ENCODE measurements at places on chromosomes 6 and 20. TPM values are rescaled to one million over a fixed set of nuclear protein-coding genes. Genes with fewer than 3 reads are reported as not detected.
A peak's percentile ranks its signal among the peaks of the same experiment; 100 is the strongest.

DNA sequence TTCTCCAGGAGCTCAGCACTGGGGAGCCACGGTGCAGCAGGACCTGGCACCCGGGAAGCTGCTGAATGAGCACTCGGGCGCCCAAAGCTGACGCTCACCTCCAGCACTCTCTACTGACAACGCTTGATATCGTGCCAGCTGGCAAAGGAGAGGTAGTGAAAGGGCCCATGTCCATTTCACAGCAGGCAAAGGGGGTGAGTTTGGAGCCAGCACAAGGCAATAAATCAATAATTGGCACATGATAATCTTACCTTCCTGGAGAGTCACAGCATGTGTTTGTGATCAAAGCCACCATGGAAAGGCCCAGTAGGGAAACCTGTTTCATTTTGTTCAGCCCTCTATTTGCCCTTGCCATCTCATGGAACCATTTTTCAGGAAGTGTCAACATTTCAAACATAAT, 23.3 kb upstream of the SMIM26 start:
- no peak for DNase-seq

DNA sequence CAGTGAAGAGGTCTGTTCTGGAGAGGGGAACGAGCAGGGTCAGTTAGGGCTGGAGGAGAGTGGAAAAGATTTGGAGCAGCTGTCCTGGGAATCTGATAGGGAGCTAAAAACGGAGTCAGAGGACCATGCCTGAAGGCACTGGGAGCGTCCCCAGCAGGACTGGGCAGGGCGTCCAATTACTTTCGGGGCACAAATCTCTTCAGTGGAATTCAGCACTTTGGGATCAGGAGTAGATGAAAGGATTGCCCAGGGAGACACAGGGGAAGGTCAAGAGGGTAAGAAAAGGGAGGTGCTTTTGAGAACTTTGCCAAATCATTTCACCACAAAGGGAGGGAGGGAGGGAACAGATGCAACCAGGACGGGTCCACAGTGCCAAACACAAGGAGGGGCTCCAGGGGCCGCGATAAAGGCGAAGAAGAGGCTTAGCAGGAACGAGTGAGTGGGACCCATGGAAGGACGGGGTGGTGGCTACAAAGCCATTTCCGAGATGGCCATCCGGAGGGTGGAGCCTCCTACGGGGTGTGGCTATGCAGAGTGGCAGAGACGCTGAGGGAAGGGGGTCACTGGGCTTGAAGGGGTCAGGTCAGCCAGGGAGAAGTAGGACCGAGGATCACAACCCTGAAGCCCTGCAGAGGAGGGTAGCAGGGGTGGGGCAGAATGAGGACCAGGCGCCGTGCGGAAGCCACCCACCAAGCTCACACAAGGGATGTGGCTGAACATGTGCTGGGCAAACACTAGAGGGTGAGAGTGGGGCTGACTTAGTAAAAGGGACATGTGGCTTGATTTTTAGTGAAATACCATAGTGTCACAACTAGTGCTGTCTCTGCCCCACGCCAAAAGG, 180.0 kb upstream of the RREB1 start:
- DNase-seq: no peak

DNA sequence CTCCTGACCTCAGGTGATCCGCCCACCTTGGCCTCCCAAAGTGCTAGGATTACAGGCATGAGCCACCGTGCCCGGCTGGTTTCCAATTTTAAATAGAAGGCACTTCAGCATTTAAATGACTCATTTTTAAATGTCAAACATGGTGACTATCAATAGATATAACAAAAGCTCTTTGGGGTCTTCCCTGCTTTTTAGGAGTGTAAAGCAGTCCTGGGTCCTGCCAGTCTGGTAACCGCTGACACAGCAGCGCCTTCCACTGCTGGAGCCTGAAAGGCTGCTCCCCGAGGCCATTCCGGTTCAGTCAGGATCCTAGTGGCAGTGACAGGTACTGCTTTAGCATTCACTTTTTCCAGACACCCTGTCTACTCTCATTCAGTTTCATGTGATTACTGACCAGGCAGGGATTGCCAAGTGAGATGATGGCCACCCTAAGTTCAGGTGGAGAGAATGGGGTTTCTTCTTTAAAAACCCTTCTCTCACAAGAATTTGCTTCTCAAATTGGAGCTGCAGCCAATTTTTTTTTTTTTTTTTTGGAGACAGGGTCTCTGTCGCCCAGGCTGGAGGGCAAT, 5.1 kb downstream of the DIDO1 start:
- no peak for DNase-seq

GRCh38 chr6:13831615-13832014, 17.3 kb upstream of the MCUR1 start:
- no peak for DNase-seq

- DNase-seq: no peak
These were observed 22.5 kb upstream of the SGK1 start for GRCh38 chr6:134340179-134340975.

Gene FOXC1
- 134 TPM for total RNA-seq

Gene GJA10
- total RNA-seq: not detected

Gene LEMD2
- 59.8 TPM for total RNA-seq

- DNase-seq: peak; percentile 67
These were observed 108.6 kb downstream of the BANF2 start for GRCh38 chr20:17808357-17808756.

DNA sequence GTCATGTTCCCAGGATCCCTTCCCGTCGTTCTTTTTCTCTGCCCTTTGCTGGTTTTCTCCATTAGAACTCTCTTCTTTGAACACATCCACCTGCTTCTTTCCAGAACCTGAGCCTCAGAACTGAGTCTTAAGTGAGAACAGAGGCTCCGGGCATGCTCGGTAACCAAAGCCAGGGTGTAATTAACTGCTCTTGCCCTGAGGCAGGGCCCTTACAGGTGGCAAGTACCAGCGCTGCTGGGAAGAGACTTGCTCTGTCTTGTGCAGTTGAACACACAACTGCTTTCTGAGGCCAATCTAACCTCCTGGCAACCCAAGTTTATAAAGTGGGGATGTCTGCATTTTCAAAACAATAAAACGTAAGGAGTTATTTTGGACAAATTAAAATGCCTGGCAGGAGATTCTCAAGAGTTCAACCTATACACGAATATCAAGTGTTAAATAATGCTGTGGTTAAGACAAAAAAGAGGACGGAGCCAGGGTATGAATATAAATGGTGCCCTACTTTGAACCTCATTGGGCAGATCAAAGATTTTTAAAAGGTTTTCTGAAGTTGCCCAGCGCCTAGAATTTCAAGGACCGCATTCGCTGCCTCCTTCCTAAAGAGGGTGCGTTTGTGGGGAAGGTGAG, 12.4 kb upstream of the DEK start:
- no peak for DNase-seq

GRCh38 chr6:37298958-37299357, 41.0 kb upstream of the TMEM217 start:
- no peak for DNase-seq

DNA sequence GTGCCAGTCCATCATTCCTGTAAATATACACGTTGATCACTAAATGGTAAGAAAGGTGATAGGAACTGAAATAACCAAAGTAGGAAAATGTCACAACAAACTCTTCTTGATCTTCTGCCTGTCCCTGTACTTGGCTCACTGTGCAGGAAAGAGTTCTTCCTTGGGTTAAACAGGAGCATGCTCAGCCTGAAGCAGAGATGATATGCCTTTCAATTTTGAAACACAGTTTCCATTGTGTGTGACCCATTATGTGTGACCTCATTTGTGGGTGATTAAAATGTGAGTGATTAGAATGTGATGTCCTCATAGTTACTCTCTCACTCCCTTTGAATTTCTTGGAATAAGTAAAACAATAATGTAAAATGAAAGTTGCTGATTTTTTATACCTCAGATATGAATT, 427.2 kb upstream of the AGPAT4 start:
- no peak for DNase-seq

Gene HMGA1
- 19.2 TPM for total RNA-seq

- DNase-seq: peak; percentile 19
These were observed 205.4 kb downstream of the PREX1 start for GRCh38 chr20:48622421-48622820.

Gene CD93
- total RNA-seq: 160 TPM

GRCh38 chr6:90297115-90297866, 648 bp upstream of the BACH2 start:
- DNase-seq: peak; percentile 76

DNA sequence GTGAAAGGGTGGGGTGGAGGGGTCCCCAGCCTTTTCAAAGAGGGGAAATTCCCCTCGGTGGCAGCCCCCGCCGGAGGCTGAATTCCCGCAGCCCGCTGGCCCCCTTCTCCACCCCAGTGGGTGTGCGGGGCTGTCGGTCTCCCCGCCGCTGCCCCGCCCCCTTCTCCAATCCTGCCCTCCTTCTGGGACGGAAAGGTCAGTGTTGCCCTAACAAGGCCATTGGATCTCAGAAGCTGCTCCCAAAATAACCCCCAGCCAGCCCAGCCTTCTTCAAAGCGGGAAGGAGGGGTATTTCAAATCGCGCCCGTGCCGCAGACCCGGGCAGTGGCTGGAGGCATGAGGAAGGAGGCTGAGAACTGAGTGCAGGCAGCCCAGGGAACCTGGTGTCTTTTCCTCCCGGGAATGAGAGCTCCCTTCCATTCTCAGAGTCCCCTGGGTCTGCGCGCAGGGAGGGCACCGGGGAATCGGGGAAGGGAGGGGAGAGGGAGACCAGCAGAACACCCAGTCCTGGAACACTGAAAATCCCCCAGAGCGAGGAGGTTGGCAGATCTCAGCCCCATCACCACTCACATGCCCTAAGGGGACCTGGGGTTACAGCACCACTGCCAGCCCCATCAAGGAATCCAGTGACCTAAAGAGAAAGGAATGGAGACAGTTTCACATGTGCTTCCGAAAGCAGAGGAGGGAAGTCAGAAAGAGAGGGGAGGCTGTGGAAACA, at the start of gene JPH2:
Gene JPH2 (minus strand): TSS at position 135 of the 718 bp plus-strand sequence. CDS start 483 bp downstream, outside the sequence.
- peak; percentile 84 for DNase-seq

Gene PNPLA1
- not detected for total RNA-seq

- no peak for DNase-seq
These were observed 611.0 kb upstream of the FLRT3 start for GRCh38 chr20:14948416-14948815.

DNA sequence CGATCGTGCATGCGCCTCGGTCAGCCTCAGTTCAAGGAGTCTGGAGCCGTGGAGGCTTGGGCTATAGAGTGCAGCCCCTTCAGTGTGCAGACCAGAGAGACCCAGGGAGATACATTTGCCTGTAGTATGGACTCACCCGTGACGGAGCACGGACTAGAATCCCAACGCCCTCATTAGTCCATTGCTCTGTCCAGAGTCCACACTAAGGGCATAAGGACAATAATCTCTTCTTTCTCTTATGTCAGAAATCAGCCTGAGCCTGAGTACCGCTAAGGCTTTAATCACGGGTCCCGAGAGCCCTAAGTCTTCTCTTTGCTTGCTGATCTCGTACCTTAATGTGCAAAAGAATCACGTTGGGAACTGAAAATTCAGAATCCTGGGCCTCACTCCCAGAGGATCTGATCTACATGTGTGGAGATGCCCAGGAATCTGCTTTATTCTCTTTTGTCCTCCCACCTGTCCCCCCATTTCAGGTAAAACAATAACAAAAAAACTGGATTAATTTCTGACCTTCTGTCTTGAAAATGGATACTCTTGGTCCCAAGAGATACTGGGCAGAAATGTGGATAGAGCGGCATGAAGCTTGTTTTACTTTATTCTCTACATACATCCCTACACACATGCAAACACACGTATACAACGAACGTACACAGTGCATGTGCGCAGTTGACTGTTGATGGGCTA, 671 bp downstream of the BPHL start:
- DNase-seq: no peak

- DNase-seq: no peak
These were observed 22.8 kb upstream of the KHDC1 start for GRCh38 chr6:73285674-73286283.

DNA sequence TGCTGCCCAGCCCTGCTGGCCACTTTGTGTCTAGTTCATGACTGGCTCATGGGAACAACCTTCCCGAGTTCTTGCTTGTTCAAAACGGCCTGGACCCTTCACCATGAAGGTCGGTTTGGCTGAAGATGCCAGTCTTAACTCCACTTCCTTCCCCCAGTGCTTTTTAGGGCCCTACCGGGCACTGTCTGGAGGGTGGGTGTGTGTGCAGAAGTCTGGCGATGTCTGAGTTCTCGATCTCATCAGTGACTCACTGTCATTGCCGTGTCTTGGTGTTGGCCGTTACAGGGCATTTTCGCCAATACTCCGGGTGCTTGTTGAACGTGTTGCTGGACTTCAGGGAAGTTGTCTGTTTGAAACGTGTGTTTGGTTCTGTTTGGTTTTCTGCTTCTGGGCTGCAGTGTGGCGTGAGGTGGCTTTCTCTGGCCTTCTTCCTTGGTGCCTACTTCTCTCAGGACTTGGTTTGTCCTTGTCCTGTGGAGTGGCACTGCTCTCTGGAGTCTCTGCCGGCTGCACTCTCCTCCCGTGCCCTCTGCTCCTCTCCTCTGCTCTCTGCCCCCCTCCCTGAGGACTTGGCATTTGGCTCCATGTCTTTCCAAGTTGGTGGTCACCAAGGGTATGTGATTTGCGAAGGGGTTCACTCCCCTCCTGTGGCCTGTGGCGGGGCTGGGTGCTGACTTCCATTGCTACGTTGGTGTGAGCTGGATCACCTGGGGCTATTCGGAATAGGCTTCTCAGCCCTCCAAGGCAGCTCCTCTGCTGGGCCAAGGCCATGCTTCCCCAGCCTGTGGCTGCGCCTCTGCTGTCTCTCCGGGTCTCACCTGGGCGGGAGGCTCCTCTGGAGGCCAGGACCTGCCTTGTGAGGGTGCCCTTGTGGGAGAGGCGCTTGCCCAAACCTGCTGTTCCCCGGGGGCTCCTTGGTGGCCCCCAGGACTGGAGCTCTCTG, 38.2 kb downstream of the PYGB start:
- DNase-seq: peak; percentile 42

DNA sequence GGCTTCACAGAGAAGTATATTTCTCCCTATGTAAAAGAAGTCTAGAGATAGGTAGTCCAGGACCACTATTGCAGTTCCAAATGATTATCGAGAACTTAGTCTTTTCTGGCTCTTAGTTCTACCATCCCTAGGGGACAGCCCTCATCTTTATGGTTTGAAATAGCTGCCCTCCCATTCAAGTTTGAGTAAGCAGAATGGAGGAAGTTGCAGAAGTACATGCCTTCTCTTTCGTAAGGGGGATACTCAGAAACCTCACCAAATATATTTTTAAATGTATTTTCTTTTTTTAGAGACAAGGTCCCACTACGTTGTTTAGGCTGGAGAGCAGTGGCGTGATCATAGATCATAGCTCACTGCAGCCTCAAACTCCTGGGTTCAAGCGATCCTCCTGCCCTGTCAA, 236.8 kb upstream of the RREB1 start:
- no peak for DNase-seq

DNA sequence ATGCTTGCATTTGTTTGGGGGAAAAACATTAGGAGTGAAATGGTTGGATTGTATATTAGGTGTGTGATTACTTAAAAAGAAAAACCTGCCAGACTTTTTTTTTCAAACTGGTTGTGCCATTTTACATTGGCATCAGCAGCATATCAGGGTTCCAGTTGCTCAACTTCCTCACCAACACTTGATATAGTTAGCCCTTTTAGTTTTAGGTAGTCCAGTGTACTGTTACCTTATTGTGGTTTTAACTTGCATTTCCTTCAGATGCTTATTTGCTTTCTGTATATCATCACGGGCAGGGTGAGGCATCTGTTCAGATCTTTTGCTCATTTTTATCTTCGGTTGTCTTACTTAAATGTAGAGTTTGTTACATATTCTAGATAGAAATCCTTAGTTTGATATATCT, 5.2 kb downstream of the XRN2 start:
- DNase-seq: no peak

- peak; percentile 57 for DNase-seq
These were observed 25.9 kb downstream of the PPARD start for GRCh38 chr6:35368038-35368887.

Data from aorta (tissue), 5 donors.